A172 (cell line): ENCODE measurements at places on chromosomes 6 and 20. TPM values are rescaled to one million over a fixed set of nuclear protein-coding genes. Genes with fewer than 3 reads are reported as not detected.
A peak's percentile ranks its signal among the peaks of the same experiment; 100 is the strongest.

TCP11 gene
- not detected in 2 replicates for total RNA-seq

RHAG gene
- total RNA-seq, result not detected in 2 replicates

WFDC12 gene
- not detected in 2 replicates for total RNA-seq

DNA sequence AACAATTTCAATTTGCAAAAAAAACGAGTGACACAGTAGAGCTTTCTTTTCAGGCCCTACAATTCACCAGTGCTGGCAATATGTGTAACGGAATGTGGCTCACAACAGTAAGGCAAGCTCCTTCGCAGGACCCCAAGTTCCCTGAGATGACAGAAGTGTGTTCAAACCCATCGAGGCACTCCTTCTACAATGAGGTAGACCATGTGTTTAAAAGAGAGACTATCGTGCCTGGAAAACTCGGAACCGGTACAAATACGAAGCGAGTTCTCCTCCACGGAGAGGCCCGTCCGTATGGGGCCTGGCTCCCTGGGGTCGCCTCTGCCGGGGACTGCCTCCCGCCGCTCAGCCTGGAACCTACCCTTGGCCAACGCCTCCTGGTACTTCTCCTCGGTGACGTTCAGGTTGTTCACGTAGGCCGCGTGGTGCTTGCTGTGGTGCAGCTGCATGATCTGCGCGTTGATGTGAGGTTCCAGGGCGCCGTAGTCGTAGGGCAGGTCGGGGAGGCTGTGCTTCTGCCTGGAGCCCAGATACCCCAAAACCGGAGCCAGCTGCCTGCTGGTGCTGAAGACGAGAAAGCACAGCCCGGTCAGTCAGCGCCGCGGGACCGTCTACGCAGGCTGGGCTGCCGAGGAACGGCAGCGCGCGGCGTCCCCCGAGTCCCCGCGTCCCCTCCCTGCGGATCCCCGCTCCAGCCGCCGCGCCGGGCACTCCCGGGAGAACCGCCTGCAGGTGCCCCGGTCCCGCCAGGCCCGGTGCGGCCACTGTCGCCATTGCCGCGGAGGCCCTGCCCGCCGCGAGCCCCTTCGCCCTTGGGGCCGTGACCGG, 526 bp downstream of the SOD2 start:
- DNase-seq, result peak; percentile 31

DNA sequence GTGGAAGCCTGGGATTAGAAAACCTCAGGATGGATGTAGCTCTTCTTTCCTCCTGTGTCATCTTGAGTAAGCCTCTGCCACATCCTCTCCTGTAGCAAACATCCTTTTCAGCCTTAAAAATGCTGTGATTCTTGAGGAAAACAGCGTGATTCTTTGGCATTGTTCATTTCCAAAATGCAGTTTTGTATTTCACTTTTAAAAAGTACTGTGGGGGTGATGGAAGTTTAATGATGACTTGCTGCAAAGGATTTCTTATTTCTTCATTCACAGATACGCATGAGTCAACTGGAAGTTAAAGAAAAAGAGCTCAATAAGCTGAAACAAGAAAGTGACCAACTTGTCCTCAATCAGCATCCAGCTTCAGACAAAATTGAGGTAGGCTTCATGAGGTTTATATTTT, 23.9 kb upstream of the SNRNP48 start:
- no peak for DNase-seq

- no peak for DNase-seq
These were observed 16.5 kb downstream of the TNFAIP3 start for GRCh38 chr6:137883400-137884148.

- DNase-seq, result no peak
These were observed 18.4 kb downstream of the LAMA4 start for GRCh38 chr6:112235956-112236355.
